ENCODE measurements at places on chromosomes 5 and 9.

GRCh38 chr9:114290561-114290986 is 32.3 kb upstream of the ORM1 start:
- DNase-seq, result no peak

DNA sequence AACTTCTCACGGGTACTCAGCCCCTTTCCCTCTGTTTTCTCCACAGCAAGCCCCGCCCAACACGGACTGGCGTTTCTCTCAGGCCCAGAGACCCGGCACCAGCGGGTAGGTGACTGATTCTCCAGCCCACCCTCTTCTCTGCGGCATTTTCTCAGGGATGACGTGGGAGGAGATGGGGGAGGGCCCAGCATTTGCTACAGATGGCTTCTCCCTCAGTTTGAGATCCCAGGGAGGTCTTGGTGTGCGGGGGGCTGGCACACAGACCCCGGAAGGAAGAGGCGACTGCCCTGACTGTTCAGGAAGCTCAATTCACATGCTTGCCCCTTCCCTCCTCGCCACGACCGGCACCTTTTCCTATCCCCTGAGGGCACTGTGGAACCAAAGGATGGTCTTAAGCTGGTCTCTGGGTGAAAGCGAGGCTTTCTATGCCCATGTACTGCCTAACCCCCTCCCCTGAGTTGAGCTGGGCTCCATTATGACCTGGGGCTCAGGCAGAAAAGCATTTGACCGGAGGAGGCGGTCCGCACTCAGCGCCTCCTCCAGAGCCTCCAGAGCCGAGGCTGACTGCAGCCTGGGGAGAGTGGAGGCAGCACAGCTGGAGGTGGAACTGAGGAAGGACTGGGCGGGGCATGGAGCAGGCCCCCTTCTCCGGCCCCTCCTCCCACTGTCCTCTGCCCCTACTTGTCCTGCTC is 6.0 kb downstream of the PCDHGC5 start:
- DNase-seq, result no peak

GRCh38 chr5:123805300-123805699 is 293.3 kb downstream of the CSNK1G3 start:
- no peak for DNase-seq

GRCh38 chr9:91954841-91955471 is 4.9 kb upstream of the ROR2 start:
- no peak for DNase-seq

DNA sequence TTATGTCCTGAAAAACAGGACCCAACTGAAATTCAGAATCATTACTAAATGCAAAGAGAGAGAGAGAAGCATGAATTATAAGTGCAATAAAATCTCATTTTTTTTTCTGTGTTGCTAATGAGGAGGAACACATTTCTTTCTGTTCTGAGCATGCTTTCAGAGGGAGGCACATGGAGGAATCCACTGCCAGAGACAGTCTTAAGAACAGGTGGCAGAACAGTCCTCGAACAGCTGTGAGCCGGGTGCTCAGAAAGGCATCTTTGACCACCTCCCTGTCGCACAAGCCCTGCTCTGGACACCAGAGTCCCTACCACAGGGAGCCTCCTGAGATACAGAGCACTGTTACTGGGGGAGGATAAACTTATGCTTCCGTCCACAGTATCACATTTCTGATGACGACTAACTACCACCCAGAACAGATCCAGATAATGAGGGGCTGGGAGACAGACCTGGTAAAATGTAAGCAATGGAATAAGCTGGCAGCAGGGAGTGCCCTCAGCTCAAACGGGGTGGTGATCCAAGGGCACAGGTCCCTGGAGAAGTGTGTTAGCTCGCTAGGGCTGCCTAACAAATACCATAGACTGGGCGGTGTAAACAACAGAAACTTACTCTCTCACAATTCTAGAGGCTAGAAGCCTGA is 134.0 kb downstream of the SLC1A3 start:
- no peak for DNase-seq

- DNase-seq, result no peak
These were observed 659.4 kb upstream of the ADAMTS16 start for GRCh38 chr5:4480528-4481349.

DNA sequence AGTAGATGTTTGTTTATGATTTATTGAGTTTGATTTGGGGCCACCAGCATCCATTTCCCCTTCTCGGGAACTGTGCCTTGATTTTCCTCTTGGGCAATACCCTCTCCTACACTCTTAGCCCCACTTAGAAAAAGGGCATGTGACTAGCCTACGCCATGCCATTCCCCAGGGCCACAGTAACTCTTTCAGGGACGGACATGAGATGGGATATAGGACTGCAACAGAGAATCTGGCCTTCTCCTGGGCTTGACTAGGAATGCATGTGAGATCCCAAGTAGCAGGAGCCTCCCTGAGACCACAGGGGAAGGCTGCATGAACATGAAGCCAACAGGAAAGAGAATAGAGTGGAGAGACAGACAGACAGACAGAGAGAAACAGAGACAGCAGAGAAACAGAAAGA is 30.7 kb upstream of the SPARC start:
- DNase-seq, result no peak

GRCh38 chr9:22913518-22913917 is 466.9 kb downstream of the DMRTA1 start:
- DNase-seq, result no peak

DNA sequence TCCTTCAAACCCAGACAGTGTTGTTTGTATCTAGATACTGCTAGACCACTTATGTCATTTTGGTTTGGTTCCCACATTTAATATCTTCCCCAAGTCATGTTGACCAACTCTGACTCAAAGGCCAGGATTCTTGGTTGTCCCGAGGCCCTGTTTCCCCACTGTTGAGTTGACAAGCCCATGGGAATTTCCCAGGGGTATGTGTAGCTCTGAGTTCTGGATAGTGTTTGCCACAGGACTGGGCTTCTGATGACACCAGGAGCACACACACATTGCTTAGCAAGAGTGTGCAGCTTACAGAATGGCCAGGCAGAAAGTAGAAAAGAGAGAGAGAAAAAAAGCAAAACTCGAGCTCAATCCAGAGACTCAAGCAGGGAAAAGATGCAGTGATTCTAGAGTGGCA is 214.4 kb downstream of the NXNL2 start:
- DNase-seq, result no peak

GRCh38 chr5:132690156-132690555 is 16.4 kb downstream of the IL4 start:
- DNase-seq, result no peak

DNA sequence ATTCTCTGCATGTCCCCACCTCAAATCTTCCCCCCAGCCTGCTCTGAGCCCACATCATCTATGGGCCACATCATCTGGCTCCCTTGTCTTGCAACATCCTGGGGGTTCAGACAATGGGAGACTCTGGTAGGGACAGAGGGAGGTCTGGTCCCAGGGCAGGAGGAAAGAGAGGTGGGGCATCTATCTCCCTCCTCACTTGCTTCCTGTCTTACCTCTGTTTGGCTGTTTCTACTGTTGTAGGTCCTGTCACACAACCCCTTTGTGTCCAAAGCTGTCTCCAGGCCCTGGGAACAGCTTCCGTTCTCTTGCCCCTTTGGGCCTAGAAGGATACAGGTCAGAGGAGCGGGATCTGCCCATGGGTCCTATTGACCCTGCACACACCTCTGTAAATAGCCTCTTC is 227.2 kb downstream of the NSG2 start:
- DNase-seq, result no peak

GRCh38 chr5:39093352-39093751 is 19.2 kb upstream of the RICTOR start:
- DNase-seq, result no peak

- DNase-seq, result no peak
These were observed 99.8 kb downstream of the VAV2 start for GRCh38 chr9:133892193-133892920.

DNA sequence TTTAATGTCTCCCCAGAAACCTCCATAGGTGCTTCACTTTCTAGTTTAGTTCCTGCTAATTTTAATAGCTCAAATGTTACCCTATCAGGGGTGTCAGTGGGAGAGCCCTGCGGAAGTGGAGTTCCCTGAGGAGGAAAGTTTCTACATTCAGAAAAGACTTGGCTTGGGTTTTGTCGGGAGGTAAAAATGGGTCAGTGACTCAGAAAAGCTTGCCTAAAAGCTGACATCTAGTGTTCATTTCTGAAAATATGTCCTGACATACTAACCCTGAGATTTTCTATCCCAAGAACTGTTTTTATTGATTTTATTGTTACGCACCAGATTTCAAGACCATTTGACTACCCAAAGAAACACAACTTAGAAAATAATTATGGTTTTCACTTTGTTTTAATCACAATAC is 40.9 kb upstream of the GLDC start:
- DNase-seq, result no peak

DNA sequence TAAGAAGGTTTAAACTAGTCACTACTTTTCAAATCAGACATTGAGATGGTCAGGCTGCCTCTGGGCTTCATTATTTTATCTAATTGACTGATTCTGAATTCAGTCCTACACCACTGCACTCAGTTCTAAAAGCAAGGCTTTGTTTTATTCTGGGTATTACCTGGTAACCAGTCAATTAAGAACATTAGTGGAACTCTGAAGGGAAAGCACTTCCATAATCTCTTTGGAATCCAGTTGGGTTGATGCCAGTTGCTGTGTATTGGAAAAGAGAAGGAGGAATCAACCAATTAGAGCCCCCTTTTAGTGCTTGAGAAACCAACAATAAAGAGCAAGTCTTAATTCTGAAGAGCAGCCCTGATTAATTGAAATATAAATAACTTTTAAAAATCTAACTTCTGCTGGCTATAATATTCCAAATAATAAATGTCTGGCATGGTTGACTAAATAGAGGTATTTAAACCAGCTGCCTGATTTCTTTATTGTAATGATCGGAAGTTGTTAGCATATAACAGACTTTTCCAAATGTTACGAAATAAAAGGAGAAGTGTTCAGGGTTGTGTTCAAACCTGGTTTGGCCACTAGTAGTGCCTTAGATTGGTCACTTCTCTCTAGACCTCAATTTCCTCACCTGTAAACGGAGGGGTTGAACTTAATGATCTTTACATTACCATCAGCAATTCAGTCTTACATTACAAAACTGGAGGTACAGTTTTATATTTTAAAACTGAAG is 32.0 kb downstream of the CPEB4 start:
- no peak for DNase-seq

DNA sequence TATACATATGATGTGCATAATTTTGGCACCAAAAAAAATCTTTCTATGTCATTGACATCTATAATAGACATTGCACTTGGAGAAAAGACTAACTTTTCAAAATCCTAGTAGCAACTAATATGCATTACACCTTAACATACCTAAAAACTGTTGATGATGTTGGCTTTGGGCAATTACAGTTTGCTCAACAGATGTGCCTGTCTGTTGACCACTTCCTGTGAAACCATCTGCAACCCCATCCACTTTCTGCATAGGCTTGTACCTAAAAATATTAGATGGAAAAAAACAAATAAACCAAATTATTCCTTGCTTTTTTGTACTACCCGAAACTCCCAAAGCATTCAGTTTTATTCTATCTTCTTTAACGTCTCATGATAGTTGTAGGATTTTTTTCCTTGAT is 248.6 kb downstream of the RFX3 start:
- no peak for DNase-seq

DNA sequence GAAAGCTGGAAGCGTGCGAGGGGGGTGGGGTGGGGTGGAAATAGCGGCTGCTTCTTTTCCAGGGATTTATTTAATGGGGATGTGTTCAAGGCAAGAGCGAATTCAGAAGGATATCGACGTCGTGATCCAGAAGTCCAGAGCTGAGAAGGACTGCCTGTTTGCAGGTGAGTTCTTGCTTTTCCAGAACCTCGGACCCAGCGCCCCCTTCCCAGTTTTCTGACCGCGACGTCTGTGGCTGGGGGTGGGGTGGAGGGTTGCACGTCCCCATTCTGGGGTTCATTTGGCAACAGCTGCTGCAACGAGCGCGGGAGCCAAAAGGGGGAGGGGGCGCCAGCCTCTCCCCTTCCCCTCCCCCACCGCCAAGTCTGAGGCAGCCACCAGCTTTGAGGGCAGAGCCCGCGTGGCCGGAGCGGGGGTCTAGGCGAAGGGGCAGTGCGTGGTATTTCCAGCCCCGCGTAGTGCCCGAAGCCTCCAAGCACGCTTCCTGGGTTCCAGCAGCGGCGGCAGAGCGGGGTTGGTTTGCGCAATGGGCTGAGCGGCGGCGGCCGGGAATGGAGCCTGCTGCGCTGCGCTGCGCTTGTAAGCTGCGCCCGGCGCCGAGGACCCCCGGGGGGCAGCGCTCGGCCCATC is 701 bp downstream of the PARP8 start:
- DNase-seq, result peak; percentile 45

DNA sequence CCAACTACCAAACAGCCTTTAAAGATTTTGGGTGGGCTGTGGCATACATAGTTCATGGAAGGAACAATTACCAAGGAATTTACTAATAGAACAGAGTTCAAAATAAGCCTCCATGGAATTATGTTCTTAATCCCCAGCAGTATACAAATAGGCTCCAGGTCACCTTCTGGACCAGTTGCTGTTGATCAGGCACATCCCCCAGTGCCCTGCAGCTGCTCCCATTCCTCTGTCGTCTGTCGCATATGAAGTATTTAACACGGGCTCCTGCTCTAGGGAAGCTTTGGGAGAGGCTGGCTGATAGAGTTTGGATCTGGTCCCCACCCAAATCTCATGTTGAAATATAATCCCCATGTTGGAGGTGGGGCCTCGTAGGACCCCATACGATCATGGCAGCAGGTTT is 17.8 kb downstream of the SHC3 start:
- DNase-seq, result no peak

GRCh38 chr9:16656432-16657169 is 213.9 kb downstream of the BNC2 start:
- DNase-seq, result no peak
